ENCODE measurements at places on chromosomes 3 and 15. TPM values are rescaled to one million over a fixed set of nuclear protein-coding genes. Genes with fewer than 3 reads are reported as not detected.

Gene REC114
- total RNA-seq = not detected

Gene AMOTL2
- total RNA-seq = 42.9 TPM

Gene THAP10
- 6.0 TPM for total RNA-seq

Gene CLPX
- 66.9 TPM for total RNA-seq

Gene ACP3
- 1.2 TPM for total RNA-seq

Gene ABHD17C
- total RNA-seq = 20.8 TPM

Gene NLGN1
- total RNA-seq = 99.4 TPM

Gene DAPK2
- 3.7 TPM for total RNA-seq

Gene CAPN3
- 2.5 TPM for total RNA-seq

Gene NANOGP8
- total RNA-seq = 0.69 TPM

Gene CPA3
- 1.6 TPM for total RNA-seq

Gene IMPDH2
- 146 TPM for total RNA-seq

Gene ECE2
- total RNA-seq = 18.7 TPM

Gene MYZAP
- total RNA-seq = 3.2 TPM

Gene PLA2G4E
- total RNA-seq = not detected

Gene STRA6
- total RNA-seq = 6.7 TPM

Gene SNX1
- 40.1 TPM for total RNA-seq

Gene CADM2
- total RNA-seq = 172 TPM

Gene GP5
- total RNA-seq = under 0.01 TPM

Gene ASTE1
- 9.7 TPM for total RNA-seq

Gene PRSS50
- not detected for total RNA-seq

Gene ANKRD63
- 2.3 TPM for total RNA-seq

Gene OR5K1
- total RNA-seq = not detected

Gene CCDC80
- total RNA-seq = 10.4 TPM

Gene SLITRK3
- total RNA-seq = 26.5 TPM

Measured in diencephalon (tissue), 1 donor.